ENCODE measurements at places on chromosomes 1 and 21.

DNA sequence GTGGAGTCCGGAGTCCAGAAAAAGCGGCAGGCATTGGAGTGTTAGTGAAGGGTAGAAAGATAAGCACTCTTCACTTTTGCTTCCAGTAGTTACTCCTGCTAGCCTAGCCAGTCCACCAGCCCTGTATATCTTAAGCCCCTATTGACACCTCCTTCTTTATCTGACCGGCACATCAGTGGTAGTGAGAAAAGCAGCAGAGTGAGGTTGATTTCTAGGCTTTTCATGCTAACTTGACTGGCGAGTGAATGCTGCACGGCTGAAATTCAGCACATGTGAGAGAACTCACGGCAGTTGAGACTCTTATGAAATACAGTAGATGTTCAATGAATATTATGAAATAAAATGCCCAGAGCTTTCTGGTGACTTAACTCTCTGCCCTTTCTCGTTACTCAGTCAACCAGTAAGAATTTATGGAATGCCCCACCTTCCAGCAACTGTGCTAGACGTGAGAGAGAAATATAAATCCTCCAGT, 128.2 kb downstream of the CACHD1 start:
- peak; percentile 18 for DNase-seq

GRCh38 chr1:58304346-58304975, 242.1 kb downstream of the OMA1 start:
- DNase-seq: no peak

GRCh38 chr1:23751050-23751814, 8.0 kb downstream of the ELOA start:
- peak; percentile 14 for DNase-seq

DNA sequence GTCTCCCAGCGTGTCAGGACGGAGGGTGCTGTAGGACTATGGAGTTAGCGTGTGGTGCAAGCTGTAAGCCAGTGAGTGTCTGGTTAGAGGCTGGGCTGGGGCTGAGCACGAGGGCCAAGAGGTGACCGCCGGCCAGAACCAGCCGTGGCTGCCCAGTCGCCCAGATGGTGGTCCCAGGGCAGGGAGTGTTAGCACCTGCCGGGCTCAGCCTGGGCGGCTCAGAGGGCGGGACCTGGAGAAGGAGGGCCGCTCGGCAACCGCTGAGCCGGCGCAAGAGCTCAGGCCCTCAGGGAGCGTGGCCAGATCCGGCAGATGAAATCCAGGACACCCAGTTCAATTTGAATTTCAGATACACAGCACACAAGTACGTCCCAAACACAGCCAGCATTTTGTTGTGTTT, 87.9 kb downstream of the PRDM16 start:
- DNase-seq: no peak

DNA sequence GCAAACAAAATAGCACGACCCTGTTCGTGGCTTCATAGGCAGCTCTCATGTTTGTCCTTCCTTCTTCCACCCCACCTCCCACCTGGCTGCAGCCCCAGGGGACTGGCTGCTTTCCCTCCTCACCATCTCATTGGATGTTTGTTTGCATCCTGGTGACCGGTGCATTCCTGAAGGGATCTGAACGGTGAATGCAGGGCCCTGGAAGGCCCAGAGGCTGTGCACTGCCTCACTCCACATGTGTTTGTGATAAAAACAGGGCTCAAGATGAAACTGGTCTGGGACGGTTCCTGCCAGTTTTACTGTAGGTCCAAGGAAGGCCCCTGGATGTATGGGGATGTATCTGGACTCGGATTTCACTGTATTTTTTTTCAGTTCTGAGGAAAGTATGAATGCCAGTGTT, 42.8 kb downstream of the CNN3 start:
- DNase-seq: no peak

- no peak for DNase-seq
Observed at GRCh38 chr21:16834791-16835190, 678.1 kb upstream of the CXADR start.

DNA sequence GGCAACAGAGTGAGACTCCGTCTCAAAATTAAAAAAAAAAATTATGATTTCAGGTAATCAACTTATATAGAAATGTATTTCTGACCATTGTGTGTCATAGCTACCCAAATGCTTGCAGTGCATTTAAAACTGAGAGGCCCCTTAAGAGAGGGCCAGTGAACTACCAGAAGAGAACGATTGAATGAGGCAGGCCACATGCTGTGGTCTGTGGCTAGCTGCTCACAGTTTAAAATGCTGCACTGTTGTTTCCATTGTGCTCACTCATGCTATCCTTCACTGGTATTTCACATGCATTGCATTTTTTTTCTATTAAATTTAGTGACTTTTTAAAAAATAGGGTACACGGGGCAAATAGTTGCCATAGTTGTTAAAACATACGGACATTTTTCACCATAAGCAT, 26.0 kb downstream of the CHML start:
- DNase-seq: no peak

GRCh38 chr1:151593730-151594129, 18.1 kb upstream of the SNX27 start:
- DNase-seq: no peak

- no peak for DNase-seq
Observed at GRCh38 chr21:42058631-42059111, 12.4 kb upstream of the UMODL1 start.

GRCh38 chr1:157771661-157772425, 5.1 kb downstream of the FCRL2 start:
- DNase-seq: no peak

DNA sequence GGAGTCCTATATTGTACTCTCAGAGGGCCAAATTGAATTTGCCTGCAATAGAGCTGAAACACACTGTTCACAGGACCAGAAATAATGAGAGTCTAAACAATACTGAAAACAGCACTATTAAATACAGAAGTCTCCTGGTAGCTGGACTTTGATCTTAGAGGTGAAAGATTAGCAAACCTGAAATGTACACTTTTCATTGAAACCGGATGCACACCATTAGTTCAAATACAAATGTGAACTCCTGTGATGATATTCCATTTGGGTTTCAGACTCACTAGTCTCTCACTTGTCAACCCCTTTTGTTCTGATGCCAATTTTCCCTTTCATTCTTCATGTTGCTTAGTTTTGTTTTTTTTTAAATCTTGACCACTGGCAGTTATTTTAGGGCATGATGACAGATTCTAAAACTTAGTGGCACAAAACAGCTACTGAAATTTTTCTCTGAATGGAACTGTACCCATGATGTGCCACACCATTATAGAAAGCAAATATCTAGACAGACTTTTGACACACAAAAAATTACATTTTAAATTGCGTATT, 5.9 kb upstream of the TNFSF4 start:
- DNase-seq: no peak

DNA sequence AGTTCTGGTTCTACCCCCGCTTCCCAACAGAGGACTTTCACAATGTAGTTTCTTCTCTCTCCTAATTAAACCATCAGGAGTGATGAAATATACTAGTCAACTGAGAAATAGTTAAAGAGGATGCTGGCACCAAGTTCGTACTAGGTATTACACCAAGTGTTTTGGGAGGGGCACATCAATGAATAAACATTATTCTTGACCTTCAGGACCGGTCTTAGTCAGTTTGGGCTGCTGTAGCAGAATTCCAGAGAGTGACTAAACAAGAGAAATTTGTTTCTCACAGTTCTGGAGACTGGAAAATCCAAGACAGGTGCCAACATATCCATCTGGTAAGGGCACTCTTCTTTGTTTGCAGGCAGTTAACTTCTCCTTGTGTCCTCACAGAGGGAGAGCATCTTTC, 103.8 kb downstream of the SPATA17 start:
- no peak for DNase-seq

- no peak for DNase-seq
Observed at GRCh38 chr1:201171063-201172036, 17.1 kb upstream of the TMEM9 start.

- no peak for DNase-seq
Observed at GRCh38 chr1:68314151-68314780, 81.9 kb upstream of the WLS start.

DNA sequence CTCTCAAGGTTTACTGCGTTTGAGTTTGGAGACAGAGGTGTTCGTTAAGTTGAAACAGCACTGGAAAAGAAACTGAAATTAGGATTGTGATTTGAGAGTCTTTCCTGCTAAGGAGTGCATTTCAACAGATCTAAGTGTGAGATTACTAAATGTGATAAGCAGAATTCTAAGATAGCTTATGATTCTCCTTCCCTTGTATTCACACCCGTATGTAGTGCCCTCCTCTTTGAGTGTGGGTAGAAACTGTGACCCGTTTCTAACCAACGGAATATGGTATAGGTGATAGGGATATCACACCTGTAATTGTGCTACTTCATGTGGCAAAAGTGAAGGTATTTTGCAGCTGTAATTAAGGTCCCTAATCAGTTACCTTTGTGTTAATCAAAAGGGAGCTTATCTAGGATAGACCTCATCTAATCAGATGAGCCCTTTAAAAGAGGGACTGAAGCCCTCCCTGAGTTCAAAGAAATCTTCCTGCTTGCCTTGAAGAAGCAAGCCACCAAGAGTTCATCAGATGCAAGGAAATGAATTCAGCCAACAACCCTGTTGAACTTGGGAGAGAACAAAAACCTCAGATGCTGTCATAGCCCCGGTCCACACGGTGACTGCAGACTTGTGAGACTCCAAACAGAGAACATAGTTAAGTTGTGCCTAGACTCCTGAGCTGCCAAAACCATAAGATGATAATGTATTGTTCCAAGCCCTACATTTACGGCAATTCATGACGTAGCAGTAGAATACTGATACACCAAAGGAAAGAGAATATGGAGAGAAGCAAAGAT, 12.6 kb upstream of the IL12RB2 start:
- DNase-seq: no peak

GRCh38 chr1:3091334-3091733, 22.3 kb downstream of the PRDM16 start:
- no peak for DNase-seq

GRCh38 chr1:24683713-24684162, 40.6 kb downstream of the SRRM1 start:
- DNase-seq: peak; percentile 90

DNA sequence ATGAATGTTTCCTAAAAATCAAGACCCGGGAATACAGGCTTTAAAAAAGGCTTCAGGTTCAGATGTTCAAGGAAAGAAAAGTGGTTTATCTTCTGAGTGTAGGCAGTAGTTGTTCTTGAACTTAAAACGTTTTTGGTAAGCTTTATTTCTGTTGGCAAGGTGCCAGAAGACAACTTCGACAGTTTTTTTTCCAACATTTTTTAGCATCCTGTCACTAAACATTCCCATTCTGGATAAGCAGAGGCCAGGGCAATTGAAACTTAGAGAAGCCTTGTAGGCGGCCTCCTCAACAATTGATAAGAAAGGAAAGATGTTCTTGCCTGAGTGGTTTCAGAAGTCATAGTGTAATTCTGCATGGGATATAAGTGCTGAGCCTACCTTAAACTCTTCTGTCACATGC, 66.7 kb downstream of the PATJ start:
- DNase-seq: no peak

- no peak for DNase-seq
Observed at GRCh38 chr1:33640114-33640660, 167.7 kb downstream of the ZSCAN20 start.

GRCh38 chr1:29217633-29218032, 13.1 kb downstream of the MECR start:
- DNase-seq: no peak

GRCh38 chr21:31236528-31236927, 107.5 kb downstream of the TIAM1 start:
- DNase-seq: no peak

- no peak for DNase-seq
Observed at GRCh38 chr1:65146908-65147423, 1.0 kb upstream of the AK4 start.

DNA sequence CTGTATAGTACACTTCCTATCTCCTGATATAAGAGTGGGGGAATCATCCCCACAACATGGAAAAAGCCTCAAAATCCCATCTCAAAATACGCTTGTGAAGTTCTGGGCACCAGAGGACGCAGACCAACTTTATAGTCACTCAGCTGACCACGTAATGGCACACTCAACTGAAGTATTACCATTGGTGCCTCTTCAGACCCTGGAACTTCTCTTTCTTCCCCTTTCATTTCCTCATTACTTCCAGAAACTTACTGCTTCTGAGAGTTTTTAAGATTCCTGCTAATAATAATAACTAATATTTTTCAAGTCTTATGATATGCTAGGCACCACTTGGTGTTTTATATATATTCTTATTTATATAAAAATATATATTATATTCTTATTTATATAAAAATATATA, 202.6 kb downstream of the PTPRC start:
- no peak for DNase-seq

DNA sequence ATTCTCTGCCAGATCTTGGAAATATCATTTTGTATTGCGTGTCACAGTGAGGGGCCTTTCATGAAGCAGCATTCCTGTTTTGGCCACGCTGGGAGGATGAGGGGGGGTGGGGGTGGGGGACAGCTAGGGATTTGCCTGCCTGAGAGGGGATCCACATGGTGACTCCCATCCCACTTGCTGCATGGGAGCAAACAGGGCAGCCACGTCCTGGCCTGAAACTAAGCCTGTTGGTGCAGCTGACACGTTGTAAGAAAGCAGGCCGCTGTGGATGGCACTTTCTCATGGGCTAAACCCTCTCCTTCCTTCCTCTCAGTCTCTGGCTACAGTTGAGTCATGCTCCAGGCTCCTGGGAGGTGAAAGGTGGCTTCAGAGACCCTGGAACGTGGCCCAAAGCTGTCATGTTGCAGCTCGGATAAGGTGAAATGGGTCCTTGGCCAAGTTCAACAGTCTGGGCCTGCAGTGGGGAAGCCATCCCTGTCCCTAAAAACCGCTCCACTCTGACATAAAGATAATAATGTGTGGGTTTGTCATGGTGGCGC, 346.7 kb upstream of the VAMP3 start:
- peak; percentile 16 for DNase-seq

DNA sequence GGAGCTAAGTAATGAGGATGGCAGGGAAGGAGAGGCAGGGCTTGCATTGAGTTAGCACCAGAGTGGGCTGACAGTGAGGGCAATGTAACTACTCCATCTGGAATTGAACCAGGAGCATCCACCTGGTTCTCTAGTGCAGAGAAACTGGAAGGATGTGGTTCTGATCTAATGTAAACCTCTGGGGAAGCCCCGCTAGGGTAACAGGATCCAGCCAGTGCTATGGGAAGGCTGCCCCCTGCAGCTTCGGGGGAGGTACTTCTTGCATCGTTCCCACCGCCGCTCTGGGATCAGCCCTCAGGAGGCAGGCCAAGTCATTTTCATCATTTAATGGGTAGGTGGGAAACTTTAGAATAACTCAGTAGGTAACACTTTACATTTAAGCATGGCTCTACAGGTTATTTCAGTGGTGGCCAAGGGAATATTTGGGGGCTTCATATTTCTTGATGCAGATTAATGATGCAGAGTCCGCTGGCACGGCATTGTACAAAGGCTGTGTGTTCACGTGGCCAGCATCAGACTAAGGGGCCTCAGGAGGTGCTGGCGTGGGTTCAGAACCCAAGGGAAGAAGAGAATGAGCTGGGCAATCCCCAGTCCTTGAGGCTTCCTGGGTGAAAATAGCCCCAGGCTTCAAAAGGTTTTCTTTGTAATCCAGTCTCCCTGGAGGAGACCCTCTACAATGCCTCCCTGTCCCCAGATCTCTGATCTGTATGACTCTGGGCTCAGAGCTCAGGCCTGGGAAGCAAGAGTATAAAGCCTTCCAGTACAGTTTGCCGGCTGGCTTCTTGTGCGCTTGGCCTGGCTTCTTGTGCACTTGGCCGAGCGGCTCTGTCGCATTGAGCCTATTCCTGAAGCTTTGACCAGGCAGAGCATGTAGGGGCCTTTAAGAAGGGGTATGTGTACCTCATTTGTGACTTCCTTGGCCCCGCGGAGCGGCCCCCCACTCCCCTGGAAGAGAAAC, 26.4 kb upstream of the KAZN start:
- no peak for DNase-seq

GRCh38 chr1:7540816-7541215, 230.3 kb upstream of the VAMP3 start:
- no peak for DNase-seq
